Stromal cell of bone marrow (primary cell): ENCODE measurements at places on chromosomes 11 and 22.

DNA sequence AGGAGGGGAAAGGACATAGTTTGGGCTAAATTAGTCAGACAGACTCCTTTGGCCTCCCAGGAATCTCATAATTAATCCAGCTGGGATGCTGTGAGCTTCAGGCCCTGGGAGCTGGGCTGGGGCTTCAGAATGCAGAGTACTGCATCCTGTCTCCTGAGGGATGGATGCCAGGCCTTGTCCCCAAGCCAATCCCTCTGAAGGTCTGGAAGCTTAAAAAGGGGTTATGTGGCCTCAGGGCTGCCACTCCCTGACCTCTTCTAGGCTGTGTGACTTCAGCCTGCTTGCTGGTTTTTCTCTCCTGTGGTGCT, 6.9 kb upstream of the LRRC32 start:
- DNase-seq = no peak

DNA sequence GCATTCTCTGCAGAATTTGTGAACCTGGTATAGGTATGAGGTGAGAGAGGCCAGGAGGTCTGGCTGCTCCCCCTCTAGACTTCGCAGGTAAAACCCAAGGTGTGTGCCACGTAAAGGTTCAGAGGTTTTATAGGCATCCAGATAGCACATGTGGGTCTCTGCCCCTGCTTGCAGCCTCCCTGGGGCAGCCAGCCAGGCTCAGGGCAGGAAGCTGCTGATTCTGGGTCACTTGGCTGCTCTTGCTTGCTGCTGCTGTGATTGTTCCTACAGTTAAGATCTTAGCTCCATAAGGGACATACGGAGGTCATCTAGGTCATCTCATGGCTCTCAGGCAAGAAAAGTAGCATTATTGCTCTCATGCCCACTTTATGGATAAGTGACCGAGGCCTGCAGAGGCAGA, 30.2 kb downstream of the ZBTB16 start:
- DNase-seq = no peak

DNA sequence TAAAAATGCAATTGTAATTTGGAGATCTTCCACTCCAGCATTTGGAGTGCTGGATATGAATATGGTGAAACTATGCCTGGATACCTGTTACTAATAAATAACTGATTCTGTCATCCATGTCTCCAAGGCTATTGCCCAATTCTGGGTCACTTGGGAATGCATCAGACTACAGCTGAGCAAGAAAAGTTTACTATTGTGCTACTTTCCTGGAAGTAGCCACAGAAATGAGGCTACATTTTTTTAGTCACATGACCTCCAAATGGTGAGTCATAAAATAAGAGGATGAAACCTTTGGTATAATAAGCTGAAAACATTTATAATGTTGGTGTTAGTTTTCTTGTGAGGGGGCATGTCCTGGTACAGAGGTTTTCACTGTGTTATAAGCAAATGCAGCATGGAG, 44.4 kb downstream of the DCDC1 start:
- peak; percentile 85 for DNase-seq

- DNase-seq = no peak
Observed at GRCh38 chr22:50435291-50436014, 39.4 kb downstream of the SBF1 start.

GRCh38 chr11:58629857-58630256, 7.4 kb downstream of the CNTF start:
- DNase-seq = peak; percentile 48

DNA sequence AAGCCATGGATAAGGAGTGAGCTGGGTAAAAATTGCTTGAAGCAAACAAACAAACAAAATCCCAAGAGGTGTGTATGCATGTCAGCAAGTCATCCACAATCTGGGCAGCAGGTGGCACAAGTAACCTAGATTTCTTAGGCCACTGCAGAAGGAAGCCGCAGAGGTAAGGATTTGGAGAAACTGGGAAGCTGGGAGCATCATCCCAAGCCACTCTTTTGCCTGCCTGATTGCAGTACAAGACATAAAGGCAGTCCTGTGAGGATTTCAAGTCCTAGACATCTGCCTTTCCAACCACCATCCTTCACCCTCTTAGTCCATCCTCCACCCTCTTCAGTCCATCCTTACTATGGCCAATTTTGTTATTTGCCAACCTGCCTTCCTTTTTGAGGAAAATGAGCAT, 67.2 kb upstream of the BMAL1 start:
- peak; percentile 55 for DNase-seq
